ENCODE measurements at places on chromosomes 5 and 9.

DNA sequence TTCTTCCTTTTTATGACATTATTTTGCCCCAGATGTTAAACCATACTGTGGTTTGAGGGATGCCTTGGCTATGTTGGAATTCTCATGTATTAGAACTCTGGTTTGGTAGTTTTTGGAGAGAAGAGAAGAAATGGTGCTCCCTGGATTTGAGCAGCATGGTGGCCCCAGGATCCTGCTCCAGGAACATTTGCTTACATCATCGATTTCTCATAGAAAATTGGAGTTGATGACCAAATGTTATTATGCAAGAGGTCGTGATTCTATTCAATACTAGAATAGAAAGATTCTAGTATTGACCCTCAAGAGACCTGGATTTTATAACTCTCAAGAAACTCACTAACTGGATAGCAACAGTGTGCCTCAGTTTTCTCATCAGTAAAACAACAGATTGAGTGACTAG is 77.5 kb upstream of the GNAQ start:
- no peak for DNase-seq

GRCh38 chr5:33736510-33736909 is 155.3 kb downstream of the ADAMTS12 start:
- no peak for DNase-seq

GRCh38 chr5:113776168-113776567 is 262.7 kb downstream of the YTHDC2 start:
- no peak for DNase-seq

DNA sequence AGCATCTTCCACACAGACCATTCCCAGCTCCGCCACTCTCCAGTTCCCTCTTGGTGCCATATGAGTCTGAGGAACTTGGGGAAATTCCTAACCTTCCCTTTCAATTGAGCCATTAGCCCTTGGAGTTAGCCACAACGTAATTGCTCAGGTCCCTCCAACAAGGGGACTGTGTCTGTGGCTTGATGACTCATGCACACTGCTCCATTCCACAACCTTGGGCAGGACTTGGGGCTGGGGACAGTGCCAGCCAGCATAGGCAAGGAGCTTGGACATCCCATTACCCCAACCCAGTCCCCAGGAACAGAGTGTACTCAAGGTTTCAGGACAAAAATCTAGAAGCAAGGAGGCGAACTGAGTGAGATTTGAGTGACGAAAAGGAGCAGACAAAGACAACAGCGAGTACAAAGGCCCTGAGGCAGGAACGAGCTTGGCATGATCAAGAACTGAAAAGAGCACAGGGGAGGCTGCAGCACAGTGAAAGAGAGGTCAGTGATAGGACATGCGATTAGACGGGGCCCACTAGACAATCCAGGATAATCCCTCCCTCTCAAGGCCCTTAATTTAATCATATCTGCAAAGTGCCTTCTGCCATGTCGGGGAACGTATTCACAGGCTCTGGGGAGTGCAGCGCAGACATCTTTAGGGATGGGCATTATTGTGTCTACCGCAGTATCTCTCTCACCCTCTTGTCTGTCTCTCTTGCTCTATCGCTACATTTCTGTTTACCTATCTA is 16.0 kb upstream of the JADE2 start:
- no peak for DNase-seq

GRCh38 chr9:134944916-134945315 is 27.2 kb upstream of the FCN1 start:
- DNase-seq, result no peak

DNA sequence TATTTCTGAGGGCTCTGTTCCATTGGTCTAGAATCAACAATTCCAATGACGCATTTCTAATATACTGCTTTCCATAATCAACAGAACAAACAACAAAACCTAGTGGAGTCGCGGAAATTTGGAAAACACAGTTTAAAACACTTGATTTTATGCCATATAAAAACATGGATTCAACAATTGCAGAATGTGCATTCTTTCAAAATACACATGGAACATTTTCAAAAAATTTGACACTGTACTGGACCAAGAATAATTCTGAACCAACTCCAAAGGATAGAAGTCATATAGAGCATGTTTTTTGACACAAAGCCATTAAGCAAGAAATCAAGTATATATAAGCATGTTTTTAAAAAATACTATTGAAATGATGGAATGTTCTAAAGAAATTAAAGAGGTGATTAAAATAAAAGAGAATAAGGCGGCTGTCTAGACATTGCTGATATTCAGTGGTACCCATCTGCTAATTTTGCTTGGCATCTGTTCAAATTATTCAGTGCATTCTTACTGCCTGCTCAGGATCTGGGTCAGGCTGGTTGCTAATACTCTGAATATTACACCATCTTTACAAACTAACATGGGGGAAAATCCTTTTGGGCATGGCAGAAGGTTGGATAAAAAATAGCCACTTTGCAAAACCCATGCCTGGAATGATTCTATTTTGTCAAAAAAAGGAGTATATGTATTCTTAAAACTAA is 221.3 kb downstream of the NPR3 start:
- no peak for DNase-seq

- DNase-seq, result no peak
These were observed 101.0 kb downstream of the ZNF608 start for GRCh38 chr5:124645396-124645795.

DNA sequence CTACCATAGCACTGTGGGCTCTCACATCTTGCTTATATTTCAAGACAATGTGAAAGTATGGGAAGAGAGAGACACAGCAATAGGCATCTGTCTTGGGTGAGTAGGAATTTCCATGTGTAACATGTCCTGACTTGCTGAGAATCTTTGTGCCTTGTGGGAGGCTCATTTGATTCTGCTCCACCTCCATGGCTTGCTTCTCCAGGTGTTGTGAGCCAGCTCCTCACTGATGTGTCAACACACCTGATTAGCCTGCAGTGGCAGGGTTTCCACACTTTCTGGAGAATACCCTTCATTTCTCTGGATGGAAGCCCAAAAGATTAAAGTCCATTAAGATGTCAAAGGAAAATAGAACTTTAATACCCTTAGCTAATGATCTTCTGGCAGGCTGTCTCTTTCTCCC is 613.6 kb downstream of the ZNF608 start:
- no peak for DNase-seq

DNA sequence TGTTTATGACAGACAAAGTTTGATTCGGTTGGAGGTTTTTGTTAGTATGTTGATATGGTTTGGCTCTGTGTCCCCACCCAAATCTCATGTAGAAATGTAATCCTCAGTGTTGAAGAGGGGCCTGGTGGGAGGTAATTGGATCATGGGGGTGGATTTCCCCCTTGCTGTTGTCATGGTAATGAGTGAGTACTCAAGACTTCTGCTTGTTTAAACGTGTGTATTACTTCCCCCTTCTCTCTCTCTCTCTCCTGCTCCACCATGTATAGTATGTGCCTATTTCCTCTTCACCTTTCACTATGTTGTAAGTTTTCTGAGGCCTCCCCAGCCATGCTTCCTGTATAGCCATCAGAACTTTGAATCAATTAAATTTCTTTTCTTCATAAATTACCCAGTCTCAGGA is 415.1 kb downstream of the HCN1 start:
- DNase-seq, result no peak

GRCh38 chr5:81783401-81783800 is 32.5 kb upstream of the SSBP2 start:
- DNase-seq, result no peak

- DNase-seq, result no peak
These were observed 18.6 kb upstream of the ALDH1A1 start for GRCh38 chr9:72971411-72971810.
